ENCODE measurements at places on chromosomes 11 and 22.

DNA sequence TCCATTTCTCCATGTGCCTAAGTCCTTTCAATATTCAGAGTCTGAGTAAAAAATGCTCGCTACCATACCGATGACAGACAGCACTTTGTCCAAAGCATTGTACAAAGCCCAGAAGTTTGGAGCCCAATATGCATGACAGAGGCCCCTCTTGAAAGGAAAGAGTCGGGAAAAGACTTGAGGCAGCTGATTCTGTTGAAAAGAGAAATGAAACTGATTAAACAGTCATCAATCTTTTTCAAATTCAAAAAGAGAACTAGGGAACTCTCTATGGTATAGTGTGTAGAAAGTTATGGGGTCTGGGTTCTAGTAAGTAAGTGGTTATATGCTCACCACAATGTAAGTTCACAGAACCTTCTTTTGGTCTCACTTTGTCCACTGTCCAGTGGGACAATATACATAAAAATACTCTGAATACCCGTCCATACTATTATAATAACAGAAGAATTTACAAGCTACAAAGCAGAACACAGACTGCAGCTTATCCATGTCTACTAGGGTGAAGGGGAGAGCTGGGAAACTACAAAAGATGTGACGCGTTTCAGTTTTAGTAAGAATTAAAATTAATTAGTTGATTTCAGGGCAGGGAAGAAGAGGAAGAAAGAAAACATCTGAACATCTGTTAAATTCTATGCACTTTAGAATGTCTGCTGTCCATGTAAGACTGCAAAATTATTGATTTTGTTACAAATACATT, 26.7 kb downstream of the ALG8 start:
- DNase-seq = no peak

GRCh38 chr22:36303874-36304273, 50.9 kb downstream of the APOL1 start:
- DNase-seq = no peak

DNA sequence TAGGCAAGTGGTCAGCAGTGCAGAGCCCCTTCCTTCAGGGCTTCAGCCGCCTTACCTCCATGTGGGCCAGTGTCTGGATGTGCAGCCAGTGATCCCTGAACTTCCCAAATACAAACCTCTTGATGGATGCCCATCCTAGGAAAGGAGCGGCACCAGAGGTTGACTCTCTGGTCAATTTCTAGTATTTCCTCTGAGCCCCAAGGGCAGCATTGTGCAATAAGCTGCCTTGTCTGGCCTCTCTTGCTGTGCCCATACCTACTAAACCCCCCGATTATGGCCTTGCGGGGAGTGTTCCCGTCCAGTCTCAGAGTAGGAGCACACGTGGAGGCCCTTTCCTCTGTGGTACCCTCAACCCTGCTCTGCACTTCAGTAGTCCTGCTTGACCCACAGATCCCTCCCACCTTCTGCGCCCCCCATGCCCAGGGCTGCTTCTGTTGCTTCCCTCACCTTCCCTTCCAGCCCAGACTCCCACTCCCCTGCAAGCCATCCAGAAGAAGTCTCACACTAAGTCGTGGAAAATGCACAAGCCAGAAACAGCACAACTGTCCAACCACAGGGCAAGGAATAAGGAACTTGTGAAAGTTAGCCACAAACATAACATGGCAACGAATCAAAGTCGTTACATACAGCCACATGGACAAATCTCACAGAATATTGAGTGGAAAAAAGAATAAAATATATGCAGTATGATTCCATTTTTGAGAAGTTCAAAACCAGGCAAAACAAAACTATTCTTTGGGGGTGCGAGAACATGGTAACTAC, 39.6 kb upstream of the HORMAD2 start:
- no peak for DNase-seq

GRCh38 chr11:7278314-7278917, 26.7 kb downstream of the SYT9 start:
- peak; percentile 45 for DNase-seq

- DNase-seq = no peak
Observed at GRCh38 chr11:32972781-32973180, 42.9 kb upstream of the DEPDC7 start.

- DNase-seq = no peak
Observed at GRCh38 chr11:27860811-27861210, 160.6 kb upstream of the BDNF start.
